ENCODE measurements at places on chromosomes 5 and 9.
A peak's percentile ranks its signal among the peaks of the same experiment; 100 is the strongest.

DNA sequence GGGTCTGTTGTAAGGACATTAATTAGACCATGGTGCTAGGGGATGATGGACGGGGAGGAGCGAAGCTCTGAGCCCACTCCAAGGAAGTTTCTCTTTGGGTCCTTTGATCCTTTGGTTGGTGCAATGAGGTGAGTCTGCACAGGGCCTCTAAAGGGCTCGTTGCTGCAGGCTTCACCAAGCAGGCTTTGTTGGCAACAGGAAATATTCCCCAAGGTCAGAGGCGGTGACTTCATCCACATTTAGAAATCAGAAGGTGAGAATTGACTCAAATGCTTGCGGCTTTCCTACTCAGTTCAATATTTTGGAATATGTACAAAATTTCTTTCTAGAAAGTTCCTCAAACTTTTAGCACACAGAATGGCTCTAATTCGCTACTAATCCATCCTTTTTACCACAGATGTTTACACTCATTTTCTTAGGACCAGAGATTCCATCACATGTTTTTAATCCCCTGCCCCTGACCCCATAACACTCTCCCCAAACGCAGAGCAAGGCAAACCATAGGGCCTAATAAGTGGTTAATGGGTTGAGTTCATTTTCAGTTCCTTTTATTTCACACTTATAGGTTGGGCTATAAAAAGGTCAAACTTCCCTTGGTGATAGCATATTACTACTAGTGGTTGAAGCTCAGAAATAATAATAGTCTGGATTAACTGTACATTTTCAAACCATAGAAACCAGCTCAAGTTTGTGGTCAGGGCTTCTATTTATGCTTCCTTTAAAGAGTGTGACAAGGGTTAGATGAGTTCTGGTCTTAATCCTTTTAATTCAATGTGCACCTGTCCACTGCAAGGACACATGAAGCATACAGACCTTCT is 37.3 kb upstream of the TMEM252 start:
- peak; percentile 49 for DNase-seq

DNA sequence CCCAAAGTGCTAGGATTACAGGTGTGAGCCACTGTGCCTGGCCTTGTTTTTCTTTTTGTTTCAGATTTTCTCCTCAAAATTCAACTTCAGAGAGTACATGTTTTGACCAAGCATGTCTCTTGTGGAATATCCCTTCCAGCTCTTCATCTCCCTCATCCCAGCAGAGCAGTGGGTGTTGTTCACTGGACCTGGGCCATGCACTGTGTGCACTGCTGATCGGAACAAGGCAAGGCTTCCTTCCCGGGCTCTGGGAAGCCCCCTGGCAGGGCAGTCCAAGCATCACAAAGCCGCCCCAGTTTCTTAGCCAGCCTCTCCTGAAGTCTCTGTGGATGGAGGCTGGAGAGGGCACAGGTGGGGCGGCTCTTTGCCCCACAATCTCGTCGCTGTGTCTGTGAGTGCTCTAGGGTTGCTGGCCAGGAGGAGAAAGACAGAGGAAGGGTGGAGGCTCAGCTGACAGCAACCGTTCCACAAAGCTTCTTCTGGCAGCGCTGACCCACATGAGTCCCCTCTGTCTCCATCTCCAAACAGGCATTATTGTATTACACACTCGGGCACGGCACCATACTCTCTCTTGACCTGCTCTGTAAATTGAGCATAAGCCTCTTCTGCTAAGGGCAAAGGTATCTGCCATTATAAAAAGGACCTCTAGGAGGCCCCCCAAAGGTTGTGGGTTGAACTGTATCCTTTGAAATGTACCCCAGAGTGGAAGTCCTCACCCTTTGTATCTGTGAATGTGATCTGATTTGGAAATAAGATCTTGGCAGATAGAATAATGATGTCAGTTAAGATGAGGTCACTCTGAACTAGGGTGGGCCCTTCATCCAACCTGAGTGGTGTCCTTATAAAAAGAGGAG is 89.6 kb downstream of the TARS1 start:
- DNase-seq: no peak

DNA sequence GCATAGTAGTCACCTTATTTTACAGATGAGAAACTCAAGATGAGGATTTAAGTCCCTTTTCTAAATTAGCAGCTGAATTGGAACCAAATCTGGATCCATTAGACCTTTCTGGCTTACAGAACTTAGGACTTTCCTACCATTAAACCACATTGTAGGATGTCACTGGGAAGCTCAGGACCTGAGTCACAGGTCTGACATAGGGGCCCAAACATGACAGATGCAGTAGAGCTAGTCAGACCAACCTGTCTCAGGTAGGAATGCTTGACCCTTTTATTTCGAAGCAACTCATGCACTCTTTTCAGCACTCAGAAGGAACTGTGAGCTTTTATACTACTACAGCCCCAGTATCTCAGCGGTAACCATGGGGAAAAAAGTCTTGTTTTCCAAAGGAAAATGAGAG is 2.6 kb downstream of the RAB24 start:
- DNase-seq: no peak

DNA sequence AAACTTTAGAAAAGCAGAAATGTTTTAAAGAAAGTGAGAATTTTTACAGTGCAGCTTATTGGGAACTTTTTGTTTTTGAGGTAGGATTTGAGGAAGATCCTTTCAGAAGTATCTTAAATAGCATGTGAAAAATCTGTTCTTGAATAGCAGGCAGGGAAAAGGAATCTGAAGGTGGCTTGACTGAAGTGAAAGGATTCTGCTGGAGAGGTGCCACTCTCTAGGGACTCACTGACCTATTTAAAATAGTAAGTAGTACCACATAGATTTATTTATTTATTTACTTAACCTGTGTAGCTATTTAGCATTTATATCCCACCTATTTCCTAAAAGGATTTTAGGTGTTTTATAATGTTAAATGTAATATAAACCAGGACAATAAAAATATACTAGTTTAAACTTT is 69.1 kb downstream of the NIPBL start:
- no peak for DNase-seq

DNA sequence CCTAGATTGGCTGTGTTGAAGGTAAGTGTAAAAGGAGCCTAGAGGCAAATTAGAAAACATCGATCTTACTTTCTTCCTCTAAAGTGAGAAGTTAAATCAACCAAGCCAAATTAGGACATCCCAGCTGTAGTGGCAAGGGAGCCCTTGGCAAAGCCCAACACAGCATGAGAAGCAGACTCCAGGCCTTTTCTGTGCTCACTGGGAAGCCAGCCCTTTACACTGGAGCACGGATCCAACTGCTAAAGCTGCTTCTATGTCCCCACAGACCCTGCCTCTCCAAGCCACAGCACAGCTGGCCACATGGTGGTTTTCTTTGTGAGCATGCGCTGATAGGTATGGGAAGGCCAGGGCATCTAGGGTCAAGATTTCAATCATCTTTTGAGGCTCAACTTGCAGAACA is 94.1 kb downstream of the APBA1 start:
- DNase-seq: no peak

Data from GM12864 (cell line).